ENCODE measurements at places on chromosomes 11 and 22.
A peak's percentile ranks its signal among the peaks of the same experiment; 100 is the strongest.

GRCh38 chr11:118629761-118630661 is 22.6 kb downstream of the PHLDB1 start:
- no peak for DNase-seq

- no peak for DNase-seq
These were observed 4.6 kb downstream of the TSPAN32 start for GRCh38 chr11:2306452-2306823.

GRCh38 chr22:25747245-25747944 is 5.4 kb downstream of the MYO18B start:
- DNase-seq: no peak

DNA sequence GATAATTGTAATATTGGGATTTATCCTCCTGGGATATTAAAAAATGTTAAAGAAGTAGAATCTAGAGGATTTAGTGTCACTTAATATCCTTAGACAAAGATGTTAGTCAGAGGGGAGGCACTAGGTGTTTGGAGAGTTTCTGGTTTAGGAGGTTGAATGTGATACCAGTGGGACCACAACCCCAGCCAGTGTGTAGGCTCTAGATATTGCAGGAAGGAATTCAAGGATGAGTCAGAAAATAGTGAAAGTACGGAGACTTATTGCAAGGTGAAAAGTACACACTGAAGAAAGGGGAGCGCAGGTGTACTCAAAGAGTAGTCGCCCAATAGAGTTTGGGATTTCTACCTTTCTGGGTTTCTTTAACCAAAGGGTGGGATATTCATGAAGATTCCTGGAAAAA is 5.7 kb upstream of the TMEM41B start:
- no peak for DNase-seq

DNA sequence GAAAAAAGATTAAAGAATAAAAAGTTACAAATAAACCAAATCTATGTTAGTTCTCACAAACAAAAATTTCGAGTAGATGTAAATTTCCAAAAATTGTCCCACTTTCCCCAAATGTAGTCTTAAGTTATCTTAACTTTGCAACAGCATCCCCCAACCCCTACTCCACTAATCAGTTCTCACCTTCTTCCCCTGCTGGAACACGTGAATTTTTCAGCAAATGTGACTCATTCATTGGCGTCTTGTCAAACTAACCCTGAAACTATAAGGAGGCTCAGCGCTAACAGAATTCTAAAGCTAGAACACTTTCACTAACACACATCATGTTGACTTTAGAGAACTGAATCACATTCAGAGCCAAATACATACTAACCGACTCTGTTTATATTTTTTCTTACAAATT is 46.1 kb downstream of the PHF21A start:
- no peak for DNase-seq

DNA sequence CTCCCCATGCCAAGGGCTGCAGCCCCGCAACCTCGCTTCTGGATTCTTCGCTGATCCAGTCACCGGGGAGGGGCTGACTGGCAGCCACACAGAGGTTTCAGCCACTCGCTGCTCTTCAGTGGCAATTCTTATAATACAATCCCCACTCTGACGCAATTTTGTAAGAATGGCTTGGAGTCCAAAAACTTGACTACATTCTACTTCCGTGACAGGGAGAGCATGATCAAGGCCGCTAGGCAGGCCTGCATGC is 14.9 kb downstream of the PPM1F start:
- DNase-seq: no peak

GRCh38 chr11:128244871-128245270 is 342.5 kb downstream of the ETS1 start:
- no peak for DNase-seq

DNA sequence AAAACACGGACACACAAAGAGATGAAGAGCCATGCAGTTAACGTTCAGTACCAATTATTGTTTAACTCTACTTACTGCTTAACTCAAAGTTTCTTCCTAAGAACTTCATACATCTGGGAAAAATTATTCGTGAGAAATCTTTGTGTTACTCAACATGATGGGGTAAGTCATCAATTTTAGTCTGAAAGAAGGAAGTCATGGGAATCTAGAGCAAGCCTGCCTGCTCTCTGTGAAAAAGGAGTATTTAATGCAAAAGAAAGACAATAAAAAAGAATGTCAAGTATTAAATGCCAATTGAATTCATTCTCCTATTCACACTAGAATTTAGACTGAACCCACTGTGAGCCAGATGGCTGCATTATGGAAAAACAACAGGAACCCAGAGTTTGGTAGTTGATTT is 16.0 kb downstream of the TMEM123 start:
- DNase-seq: no peak

DNA sequence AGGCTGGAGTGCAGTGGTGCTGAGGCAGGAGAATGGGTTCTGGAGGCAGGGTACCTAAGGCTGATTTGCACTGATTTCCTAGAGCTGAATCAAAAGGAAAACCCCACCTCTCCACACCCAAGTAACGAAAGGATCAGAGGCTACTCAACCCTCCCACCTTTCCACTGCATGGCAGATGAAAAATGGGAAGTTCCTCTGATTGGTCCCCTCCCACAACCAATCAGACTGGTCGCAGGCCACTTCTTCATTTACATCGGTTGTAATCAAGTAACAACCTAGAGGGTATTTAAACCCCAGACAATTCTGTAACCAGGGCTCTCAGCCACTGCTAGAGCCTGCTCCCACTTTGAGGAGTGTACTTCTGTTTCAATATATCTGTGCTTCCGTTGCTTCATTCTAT is 18.6 kb upstream of the PARVB start:
- no peak for DNase-seq

DNA sequence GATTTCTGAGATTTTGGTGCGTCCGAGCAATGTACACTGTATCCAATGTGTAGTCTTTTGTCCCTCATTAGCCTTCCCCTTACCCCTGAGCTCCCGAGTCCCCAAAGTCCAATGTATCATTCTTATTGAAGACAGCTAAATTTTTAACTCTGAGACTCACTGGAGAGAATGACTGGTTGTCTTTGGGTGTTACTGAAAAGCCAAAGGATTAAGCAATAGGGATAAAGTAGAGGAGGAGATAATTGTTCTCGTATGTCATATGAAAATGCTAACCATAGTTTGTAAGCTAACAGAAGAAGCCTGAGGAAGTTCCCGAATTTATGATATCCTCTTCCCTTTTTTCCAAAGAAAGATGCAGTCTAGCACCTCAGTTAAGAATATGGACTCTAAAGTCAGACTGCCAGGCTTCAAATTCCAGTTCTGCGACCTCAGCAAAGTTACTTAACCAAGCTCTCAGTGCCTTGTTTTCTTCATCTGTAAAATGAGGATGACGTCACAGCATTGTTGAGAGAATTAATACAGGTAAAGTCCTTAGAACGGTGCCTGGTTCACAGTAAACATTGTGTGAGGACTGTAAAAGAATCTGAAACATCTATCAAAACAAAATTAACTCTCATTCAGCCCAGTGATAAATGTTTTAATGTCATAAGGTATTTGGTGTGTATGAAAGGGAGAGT is 1.6 kb upstream of the MSANTD2 start:
- no peak for DNase-seq

DNA sequence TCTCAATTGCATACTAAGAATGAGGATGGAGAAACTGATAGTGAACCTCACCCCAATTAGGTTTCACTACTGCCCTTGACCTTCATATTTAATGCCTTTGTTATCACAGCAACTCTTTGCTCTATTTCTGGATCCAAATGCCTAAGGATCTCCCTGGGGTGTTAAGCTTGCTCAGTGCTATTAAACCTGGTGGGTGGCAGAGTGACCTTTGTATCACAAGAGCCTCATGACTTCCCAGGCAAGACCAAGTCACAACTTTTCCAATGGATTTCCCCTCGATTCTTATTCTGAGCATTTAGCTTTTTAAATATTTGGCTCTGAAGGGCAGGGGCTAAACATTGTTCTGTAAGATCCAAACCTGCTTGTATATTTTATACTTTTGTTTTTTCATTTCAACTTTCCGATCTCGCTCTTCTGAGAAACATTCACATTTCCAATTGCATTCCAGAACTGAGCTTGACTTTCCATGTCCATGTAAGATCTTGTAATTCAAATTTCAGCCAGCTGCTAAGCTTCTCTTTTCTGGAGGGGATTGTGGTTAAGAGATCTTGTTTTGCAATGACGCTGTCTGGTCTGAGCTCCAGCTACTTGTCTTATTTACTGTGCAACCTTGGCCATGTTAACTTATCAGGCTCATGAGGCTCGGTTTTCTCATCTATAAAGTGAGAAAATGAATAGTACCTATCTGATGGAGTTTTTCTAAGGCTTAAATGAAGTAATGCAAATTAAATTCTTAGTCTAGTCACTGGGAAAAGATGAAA is 6.4 kb upstream of the EHF start:
- DNase-seq: no peak

DNA sequence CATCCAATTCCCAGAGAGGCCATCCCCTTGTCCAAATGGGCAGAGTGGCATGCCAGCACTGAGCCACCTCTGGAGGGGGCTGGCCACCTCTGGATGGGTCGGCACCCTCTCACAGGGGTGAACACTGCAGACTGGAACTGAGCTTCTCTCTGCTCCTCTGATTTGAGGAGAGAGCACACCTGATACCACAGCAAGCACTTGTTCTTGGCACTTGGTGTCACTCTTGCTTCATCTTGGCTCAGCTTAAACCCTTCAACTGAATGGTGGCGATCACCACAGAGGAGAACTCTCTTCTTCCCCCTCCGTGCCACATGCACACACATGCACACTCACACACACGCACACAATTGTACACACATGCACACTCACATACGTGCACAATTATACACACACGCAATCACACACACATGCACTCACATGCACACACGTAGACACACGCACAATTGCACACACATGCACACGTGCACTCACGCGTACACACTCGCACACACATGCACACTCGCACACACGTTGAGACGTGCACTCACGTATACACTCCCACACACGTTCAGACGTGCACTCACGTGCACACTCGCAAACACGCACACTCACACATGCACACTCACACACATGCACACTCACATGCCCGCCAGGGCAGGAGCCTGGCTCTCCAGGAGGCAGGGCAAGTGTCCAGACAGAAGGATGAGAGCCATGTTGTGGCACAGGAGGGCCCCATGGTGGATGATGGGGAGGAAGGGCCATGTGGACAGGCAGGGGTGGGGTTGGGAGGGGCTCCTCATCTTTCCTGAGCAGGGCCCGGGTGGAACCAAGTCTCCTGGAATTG is 23.4 kb downstream of the OVOL1 start:
- DNase-seq: no peak

GRCh38 chr22:41827671-41828070 is 5.2 kb upstream of the SREBF2 start:
- DNase-seq: no peak

DNA sequence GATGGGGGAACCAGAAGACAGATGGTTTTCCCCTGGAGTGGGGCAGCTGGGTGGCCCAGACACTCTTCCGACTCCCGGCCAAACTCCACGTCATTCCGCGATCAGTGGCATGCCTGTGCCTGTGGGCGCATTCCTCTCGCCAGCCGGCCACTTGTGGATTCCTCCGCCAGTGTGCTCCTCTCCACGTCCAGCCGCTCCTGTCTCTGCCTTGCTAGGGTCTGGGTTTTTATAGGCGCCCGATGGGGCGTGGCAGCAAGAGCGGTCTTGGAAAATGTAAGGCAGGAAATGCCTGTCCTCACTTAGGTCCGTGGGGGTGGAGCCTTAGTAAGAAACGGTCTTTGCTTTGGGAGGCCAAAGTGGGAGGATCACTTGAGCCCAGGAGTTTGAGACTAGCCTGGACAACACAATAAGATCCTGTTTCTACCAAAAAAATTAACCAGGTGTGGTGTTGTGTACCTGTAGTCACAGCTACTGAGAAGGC is 81.6 kb upstream of the SEPTIN5 start:
- no peak for DNase-seq

- no peak for DNase-seq
These were observed 19.8 kb downstream of the TST start for GRCh38 chr22:36999463-36999862.

GRCh38 chr11:94398101-94398500 is 3.1 kb downstream of the GPR83 start:
- no peak for DNase-seq

DNA sequence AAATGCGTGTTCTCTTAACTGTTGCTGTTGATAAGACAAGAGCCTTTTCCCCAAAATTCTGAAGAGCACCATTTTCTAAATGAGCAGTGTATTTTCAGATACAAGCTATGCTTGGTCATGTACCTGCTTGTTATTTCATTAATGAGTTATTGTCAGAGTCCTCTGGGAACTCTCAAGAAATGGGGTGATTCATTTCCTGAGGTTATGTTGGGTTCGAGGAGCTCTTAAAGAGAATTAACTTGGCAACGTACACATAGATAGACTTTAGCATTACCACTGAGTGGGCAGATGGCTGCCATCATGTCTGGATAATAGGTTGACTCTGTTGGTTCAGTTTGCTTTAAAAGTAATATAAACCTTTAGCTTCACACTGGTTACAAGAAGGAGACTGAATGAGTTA is 87.9 kb upstream of the SORL1-AS1 start:
- no peak for DNase-seq

DNA sequence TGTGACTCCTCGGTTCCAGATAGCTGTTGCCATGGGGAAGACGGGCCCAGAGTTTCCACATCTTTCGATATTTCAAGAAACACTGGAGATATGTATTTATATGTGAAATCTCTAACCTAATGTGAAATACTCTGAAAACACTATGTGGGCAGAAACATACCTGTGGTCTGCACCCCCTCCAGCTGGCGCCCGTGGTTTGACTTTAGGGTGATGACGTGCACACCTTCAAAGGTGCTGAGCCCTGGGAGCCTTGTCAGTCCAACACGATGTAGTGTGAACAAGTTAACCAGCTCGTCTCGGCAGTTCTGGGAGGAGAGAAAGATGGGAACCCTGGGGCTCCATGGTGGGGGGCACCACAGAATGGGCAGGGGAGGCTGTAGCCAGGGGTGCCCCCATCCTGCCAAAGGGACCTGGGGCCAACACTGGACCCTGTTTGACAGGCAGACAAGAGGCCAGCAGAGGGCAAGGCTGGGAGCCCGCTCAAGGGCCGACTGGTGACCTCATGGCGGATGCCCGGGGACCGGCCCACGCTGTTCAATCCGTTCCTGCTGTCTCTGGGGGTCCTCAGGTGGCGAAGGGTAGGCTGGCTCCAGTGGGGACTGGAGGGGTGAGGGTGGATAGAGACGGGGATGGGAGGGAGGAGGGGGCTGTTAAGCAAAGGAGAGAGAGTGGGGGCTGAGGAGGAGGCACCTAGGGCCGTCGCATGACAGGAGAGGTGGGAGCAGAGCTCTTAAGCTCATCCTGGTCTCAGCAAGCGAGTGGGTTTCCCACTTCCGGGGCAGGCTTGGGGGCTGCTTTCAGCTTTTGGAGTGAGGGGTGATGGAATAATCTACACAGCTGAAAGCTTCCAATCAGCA is 43.8 kb downstream of the TRIOBP start:
- DNase-seq: peak; percentile 28

- DNase-seq: no peak
These were observed at the start of gene GRAMD4 for GRCh38 chr22:46619830-46620501. TSS of gene GRAMD4 (plus strand) at chr22:46620386. CDS start at chr22:46626800, 6,414 bp downstream.

All from stimulated activated CD8-positive, alpha-beta memory T cell treated with anti-CD3 and anti-CD28 coated beads, Interleukin-12 subunit alpha, Interleukin-12 subunit beta, amount 100 ng/mL, for 4 hours (primary cell).